Spleen (tissue), 13 donors: ENCODE measurements at places on chromosomes 4 and X.

GRCh38 chr4:16707874-16708273 is 190.6 kb downstream of the LDB2 start:
- DNase-seq, result no peak

DNA sequence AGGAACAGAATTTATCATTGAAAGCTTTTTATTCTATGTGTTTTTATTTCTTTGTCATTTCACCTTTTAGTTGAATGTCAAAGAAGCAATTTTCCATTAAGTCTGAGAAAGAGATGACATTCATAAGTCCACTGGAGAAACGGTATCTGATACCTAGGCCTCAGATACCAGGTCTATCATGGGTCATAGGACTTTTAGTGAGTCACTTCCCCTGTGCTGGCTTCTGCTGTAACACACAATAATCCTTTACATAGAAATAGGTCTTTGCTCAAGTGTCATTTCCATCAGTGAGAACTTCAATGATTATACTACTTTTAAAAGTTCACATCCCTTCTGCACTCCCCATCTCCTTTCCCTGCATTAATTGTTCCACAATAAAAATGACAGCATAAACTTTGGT is 125.5 kb upstream of the ARMCX2 start:
- DNase-seq, result no peak

- no peak for DNase-seq
Observed at GRCh38 chr4:147287588-147287890, 193.4 kb upstream of the EDNRA start.

- no peak for DNase-seq
Observed at GRCh38 chr4:167379076-167379835, 145.0 kb upstream of the SPOCK3 start.

GRCh38 chrX:130805903-130806302 is 97.1 kb downstream of the ENOX2 start:
- DNase-seq, result no peak
